Lung (tissue), 17 donors: ENCODE measurements at places on chromosomes 11 and 22. TPM values are rescaled to one million over a fixed set of nuclear protein-coding genes. Genes with fewer than 3 reads are reported as not detected.

GRCh38 chr11:76215941-76216340 is 9.6 kb upstream of the WNT11 start:
- no peak for DNase-seq

DNA sequence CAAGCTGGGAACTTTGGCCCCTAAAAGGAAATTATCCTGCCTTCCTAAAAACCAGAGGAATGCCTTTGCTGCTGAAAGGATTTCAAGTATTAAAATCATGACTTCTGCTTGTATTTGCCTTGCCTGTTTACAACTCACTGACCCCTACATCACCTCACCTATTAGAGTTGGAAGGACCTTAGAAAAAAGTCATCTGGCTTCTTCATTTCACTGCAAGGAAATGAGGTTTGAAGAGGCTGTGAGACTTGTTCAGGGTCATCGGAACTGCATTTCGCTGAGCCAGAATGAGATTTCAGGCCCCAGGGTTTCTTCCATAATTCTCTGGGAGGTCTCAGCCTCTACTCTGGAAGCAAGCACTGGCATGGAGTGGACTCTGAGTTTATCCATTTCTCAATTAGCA is 304.1 kb downstream of the BUD13 start:
- DNase-seq = no peak

GRCh38 chr11:121336279-121336937 is 43.8 kb downstream of the SC5D start:
- no peak for DNase-seq

OR5T1 gene
- not detected for polyA plus RNA-seq

MMP27 gene
- 0.05 TPM for polyA plus RNA-seq
